Stimulated activated effector memory CD8-positive, alpha-beta T cell treated with anti-CD3 and anti-CD28 coated beads, Interleukin-12 subunit alpha, Interleukin-12 subunit beta, amount 100 ng/mL, for 72 hours (primary cell): ENCODE measurements at places on chromosomes 16 and 17.

GRCh38 chr17:80455784-80456183 is 20.6 kb downstream of the NPTX1 start:
- no peak for DNase-seq

- DNase-seq = no peak
Observed at GRCh38 chr16:58970775-58971174, 236.7 kb upstream of the GOT2 start.

GRCh38 chr17:44071772-44072171 is 1.2 kb downstream of the G6PC3 start:
- DNase-seq = no peak

- peak; percentile 87 for DNase-seq
Observed at GRCh38 chr17:82019690-82020571, 2.7 kb downstream of the CENPX start.

DNA sequence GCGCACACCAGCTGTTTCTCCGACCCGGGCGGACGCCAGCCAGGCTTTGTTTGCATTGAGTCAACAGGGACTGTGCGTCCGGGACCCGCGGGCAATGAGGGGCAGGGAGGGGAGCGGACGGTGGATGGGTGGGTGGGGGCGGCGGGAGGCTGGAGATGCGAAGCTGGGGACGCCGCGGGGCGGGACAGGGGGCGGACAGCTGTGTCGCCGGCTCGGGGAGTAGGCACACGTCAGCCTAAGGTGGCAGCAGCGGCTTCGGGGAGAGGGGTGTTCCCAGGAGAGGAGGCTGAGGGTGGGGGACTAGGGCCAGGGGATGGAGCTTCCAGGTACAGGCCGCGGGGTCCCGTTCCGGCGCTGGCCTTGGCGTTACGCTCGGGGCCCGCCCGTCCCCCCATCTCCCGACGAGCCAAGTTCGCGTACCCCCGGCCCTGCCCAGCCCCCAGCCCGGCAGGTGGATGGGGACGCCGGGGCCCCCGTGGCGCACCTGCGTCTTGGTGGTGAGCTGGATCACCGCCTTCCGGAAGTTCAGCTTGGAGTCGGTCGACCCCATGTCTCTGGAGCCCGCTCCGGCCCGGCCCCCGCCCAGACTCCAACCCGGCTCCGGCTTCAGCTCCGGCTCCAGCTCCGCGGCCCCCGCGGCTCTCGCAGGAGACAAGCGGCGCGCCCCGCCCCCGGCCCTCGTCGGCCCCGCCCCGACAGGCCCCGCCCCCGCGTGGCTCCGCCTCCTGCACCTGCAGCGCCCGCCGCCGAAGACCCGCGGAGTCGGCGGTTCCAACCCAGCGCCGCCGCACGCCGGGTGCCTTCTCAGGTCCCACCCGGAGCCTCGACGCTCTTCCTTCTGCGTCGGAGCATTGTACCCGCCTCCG is at the start of gene HID1:
TSS of gene HID1 (minus strand) at position 653 of the 866 bp plus-strand sequence. CDS start at position 550, 103 bp downstream.
- peak; percentile 59 for DNase-seq
